GM23338 (cell line): ENCODE measurements at places on chromosomes 11 and 22. TPM values are rescaled to one million over a fixed set of nuclear protein-coding genes. Genes with fewer than 3 reads are reported as not detected.

GRCh38 chr22:44173154-44173553, 7.6 kb upstream of the PARVG start:
- H3K4me1 ChIP-seq: peaks cover 21% of the 10 kb centered on the region
- no peaks in the 10 kb centered on the region for H3K27me3 ChIP-seq
- no peak overlapping the region for H3K27ac ChIP-seq
- H3K4me3 ChIP-seq: no peak overlapping the region

DNA sequence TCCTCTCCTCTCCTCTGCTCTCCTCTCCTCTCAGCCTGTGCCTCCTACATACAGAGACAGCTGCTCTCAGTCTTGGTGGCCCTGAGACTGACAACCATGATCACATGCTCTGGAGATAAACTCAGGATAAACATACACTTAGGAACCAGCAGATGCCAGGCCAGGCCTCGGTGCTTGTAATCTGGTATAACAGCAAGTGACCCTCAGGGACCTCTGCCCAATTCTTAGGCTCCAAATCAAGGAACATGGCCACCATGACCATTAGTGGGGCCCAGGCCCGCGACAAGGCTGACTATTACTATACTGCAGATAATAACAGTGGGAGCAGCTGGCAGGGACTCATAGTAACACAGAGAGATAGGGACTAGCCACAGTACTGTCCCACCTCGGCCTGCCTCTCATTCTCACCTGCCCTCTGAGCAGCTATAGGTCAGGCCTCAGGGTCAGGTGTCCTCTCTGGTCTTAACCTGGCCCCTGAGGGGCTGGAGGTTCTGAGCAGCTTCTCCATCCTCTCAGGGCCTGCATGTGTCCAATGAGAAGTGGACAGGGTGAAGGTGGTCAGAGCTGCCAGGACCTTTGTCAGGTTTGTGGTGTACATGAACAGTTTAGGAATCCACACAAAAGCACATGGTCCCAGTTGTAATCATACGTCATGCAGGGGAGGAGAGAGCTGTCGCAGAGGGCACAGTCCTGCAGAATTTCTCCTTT, 106.1 kb downstream of the GGTLC2 start:
- no peaks in the 10 kb centered on the region for H3K4me1 ChIP-seq
- no peak for DNase-seq
- H3K27ac ChIP-seq: no peak overlapping the region
- H3K4me3 ChIP-seq: no peak overlapping the region
- H3K27me3 ChIP-seq: peaks cover 73% of the 10 kb centered on the region

GRCh38 chr11:2789791-2790567, 90.2 kb upstream of the KCNQ1OT1 start:
- no peak for DNase-seq
- no peak overlapping the region for H3K27ac ChIP-seq
- peaks cover 44% of the 10 kb centered on the region for H3K27me3 ChIP-seq
- no peak overlapping the region for H3K4me3 ChIP-seq
- H3K36me3 ChIP-seq: no peaks in the 10 kb centered on the region; the same call in 1 of the 2 replicates
- H3K4me1 ChIP-seq: peaks cover 8% of the 10 kb centered on the region

DNA sequence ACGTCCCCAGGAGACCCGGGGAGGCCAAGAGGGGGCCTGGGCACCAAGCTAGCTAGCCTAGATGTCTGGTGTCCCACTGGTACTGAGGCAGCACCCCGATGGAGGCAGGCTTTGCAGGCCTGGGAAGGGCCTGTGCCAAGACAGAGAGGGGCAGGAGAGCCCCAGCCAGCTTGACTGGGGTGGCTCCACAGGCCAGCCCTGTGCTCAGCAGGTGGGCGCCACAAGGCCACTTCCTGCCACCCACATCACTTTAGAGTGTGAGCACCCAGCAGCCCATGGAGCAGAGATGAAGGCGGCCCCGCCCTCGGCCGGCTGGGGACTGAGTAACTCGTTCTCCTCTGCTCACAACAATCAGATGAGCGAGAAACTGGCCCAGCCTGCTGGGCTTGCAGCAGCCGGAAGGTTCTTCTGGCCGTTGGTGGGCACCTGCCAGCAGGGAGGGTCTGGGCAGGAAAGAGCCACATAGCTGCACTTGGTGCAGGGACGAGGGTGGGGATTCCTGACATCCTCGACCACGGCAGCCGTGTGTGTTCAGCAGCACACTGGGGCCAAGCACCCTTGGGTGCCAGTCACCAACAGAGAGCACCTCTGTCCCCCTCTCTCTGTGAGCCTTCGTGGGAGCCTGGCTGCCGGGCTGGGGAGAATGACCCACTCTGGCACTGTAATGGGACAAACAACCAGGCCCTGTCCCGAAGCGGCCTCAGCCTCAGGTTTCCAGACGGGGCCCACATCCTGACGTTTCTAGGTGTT, 7.6 kb downstream of the OSBPL5 start:
- peaks cover 12% of the 10 kb centered on the region; the same call in 1 of the 2 replicates for H3K27me3 ChIP-seq
- no peak for DNase-seq

DNA sequence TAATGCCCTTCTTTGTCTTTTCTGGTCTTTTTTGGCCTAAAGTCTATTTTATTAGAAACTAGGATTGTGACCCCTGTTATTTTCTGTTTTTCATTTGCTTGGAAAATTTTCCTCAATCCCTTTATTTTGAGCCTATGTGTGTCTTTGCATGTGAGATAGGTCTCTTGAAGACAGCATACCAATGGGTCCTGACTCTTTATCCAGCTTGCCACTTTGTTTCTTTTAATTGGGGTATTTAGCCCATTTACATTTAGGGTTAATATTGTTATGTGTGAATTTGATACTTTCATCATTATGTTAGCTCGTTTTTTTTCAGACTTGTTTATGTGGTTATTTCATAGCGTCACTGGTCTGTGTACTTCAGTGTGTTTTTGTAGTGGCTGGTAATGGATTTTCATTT, 682.6 kb downstream of the JRKL start:
- no peak overlapping the region for H3K4me3 ChIP-seq
- 0 out of 2 replicates have a peak, but pooled peaks cover 3% of the 10 kb centered on the region for H3K36me3 ChIP-seq
- DNase-seq: no peak
- H3K27me3 ChIP-seq: no peaks in the 10 kb centered on the region
- no peaks in the 10 kb centered on the region for H3K4me1 ChIP-seq

DNA sequence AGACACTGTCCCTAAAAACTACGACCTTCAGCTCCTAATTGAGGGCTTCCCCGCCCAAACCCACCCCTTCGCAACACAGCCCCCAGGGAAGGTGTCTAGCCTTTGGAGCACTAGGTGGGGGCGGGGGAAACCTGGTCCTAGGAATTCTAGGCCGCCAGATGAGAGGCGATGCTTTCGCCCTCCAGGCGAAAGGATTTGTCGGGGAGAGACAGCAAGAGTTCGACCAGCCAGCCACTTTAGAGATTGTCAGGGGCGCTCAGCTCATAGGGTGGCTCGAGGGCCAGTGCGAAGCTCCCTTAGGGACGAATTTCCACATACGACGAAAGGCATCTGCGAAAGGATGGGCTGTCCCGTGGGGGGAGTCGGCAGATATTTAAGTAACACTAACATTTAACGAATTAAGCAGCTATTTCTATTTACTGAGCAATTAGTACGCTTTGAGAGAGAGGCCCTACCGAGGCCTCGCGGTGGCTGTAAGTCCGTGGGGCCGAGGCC, 5.3 kb downstream of the CD248 start:
- no peaks in the 10 kb centered on the region for H3K27me3 ChIP-seq
- peak overlapping the region; percentile 84 for H3K4me3 ChIP-seq

Gene CCDC157
- total RNA-seq: 6.9 and 7.9 TPM in 2 replicates
